NCI-H510A (cell line): ENCODE measurements at places on chromosomes 4 and X.
A peak's percentile ranks its signal among the peaks of the same experiment; 100 is the strongest.

DNA sequence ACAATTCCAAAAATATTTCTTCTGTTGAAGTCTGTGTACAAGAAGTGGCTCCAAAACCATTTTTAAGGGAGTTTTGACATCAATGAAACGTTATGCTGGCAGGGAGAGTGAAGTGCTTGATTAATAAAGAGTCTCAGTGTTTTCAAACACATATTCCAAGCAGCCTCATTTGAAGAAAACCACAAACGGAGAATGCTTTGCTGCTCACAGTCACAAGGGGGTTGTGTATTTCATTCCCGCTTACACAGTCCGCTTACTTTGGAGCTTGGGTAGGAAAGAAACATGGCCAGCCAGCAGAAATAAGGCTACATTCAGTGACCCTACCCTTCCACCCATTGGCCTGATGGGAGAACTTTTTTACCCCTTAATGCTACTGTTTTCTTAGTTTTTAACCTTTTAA is 586.2 kb downstream of the RAB28 start:
- no peak for DNase-seq

- DNase-seq = no peak
Observed at GRCh38 chr4:42396361-42396751, 932 bp upstream of the SHISA3 start.

GRCh38 chr4:129748991-129749390 is 653.0 kb downstream of the C4orf33 start:
- no peak for DNase-seq

DNA sequence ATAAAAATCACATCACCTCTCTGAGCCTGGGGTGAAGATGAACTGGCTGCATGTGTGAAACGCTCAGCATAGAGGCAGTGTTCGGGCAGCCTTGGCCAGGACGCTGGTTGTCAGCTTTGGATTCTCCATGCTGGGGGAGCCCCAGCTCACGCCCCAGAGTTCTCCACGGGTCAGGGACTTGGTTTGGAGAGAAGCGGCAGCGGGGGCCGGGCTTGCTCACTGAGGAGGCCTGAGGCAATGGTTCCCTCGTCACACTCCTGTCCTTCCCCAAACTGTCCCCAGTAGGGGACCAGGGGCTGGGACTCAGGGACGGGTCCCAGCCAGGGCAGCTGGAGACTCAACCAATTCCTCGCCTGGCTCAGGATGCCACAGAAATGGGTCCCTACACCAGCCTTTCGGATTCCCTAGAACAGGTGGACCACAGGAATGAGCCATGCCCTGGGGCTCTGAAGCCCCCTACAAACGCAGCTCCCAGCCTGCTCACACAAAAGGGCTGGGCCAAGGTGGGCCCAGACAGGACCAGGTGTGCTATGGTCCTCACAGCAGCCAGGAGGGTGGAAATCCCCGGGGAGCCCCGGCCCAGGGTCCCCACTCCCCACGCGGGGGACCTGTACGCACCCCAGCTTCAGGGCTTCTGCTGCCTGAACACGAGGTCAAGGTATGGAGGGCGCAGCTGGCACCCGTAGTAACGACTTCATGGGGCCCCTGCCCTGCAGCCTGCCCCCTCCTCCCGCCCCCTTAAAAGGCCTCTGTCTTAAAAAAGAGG is 1.4 kb downstream of the MXD4 start:
- DNase-seq = no peak

DNA sequence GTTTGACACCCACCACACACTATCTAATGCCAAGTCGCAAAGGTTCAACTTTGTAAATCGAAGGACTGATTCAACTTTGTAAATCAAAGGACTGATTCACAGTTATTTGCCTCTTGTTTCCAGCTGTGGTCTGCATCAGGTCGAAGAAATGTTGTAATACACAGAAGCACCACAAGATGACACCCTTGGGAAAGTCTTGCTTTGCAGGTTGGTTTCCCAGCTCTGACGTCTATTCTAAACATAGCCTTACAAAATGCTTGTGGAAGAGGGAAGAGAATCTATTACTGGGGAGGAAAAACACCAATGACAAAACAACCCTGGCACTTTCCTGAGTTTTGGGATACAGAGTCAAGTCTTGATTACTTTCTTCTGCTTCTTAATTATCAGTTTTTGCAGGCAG is 35.3 kb downstream of the SUPT20HL1 start:
- peak; percentile 9 for DNase-seq

- DNase-seq = no peak
Observed at GRCh38 chr4:44771789-44772188, 45.4 kb upstream of the GNPDA2 start.
